ENCODE measurements at places on chromosomes 1 and 21.

GRCh38 chr1:29451368-29451892 is 215.1 kb downstream of the PTPRU start:
- no peak for DNase-seq

- peak; percentile 11 for DNase-seq
Measured at GRCh38 chr21:37748351-37748750, 167.9 kb downstream of the KCNJ6 start.

DNA sequence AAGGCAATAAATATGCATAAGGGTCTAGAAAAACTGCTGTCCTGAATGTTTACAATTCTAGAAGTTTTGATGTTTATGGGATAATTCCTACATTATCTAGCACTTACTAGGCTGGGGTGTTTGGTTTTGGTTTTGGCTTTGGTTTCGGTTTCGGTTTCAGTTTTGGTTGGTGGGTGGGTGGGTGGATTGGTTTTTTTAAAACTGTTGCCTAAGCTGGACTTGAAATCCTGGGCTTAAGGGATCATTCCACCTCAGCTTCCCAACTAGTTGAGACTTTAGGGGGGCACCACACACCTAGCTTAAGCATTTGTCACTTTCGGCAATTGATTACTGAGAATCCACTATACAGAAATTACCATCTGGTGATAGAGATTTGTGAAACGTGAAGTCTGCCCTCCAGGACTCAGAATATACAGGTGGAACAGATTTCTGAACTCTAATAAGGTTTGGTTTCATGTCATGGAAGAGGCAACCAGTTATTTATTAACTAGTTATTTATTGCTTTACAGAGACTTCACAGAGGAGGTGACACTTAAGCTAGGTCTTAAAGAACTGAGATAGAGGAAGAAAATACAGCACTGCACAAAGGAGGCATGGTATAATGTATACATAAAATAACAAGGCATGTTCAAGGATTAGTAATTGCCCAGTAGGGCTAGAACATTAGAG is 69.6 kb downstream of the PIK3R3 start:
- DNase-seq: peak; percentile 42

DNA sequence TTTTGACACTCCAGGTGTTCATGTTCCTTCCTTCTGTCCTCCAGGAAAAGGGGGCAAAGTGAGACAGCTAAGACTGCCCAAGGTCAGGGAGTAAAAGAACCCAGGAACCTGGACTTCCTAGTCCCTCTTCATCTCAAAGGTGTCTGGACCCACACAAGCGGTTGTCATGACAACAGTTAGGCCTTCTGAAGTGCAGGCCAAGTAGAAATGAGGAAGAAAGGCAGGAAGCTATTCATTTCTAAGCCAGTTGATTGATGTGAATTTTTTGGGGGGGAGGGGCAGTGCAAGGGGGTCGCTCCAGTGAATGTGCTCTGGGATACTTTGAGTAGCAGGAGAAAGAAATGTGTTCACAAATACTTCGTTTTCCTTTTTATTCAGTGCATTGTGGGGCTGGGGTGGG is 114.3 kb downstream of the NAV1 start:
- DNase-seq: no peak

DNA sequence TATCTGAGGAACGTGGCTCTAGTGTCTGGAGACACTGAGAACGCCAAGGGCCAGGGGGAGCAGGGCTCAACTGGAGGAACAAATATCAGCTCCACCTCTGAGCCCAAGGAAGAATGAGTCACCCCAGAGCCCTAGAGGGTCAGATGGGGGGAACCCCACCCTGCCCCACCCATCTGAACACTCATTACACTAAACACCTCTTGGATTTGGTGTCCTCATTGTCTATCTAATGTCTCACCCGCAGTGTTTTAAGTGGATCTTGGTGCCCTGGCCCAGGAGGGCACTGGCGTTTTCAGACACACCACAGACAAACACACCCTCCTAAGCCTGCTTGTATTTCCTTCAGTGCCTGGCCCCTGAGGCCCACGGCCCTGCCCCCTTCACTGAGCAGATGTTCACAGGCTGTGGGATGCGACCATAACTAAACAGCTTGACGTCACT is 2.2 kb upstream of the FALEC start:
- DNase-seq: no peak

DNA sequence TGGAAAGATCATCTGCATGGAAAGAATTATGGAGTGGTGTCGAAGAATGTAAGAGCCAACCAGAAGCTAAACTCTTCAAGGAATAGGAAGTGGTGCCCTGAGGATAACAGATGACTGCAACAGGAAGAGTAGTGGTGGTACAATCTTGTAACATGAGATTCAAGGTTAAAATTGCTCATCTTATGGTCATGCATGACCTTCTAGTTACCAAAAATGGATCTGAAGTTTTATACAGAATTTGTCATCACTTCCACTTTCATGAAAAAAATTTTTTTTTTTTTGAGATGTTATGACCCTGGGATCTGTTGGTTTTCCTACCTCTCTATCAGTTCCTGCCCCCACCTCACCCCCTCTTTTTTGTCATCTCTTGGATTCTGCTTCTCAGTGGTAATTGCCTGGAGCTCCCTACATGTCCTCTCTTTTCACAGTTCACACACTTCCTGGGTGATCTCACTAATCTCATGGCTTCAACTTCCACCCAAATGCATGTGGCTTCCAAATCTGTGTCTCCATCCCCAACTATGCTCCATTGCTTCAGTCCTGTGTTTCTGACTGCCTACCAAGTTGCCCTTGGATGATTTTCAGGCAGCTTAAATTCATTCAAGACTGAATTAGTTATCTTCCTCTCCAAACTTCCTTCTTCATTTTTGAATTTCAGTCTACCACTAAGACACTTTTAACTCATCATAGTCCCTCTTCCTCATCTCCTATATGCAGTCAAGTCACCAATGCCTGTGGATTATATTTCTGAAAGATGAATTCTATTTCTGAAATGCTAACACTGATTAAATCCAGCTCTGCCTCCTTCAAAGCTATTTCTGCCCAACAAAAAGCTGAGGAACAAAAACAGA is 48.4 kb downstream of the SLAMF6 start:
- no peak for DNase-seq

GRCh38 chr1:18670121-18670867 is 39.6 kb downstream of the PAX7 start:
- no peak for DNase-seq

- DNase-seq: peak; percentile 45
Measured at GRCh38 chr21:41616031-41616591, 108.2 kb upstream of the TMPRSS2 start.

Data from choroid plexus epithelial cell (primary cell).